ENCODE measurements at places on chromosomes 5 and 9. TPM values are rescaled to one million over a fixed set of nuclear protein-coding genes. Genes with fewer than 3 reads are reported as not detected.

AQP7 gene
- not detected for total RNA-seq

HRCT1 gene
- 0.97 TPM for total RNA-seq

CNOT6 gene
- 16.4 TPM for total RNA-seq

EDIL3 gene
- 108 TPM for total RNA-seq

LMX1B gene
- total RNA-seq: not detected

IRX1 gene
- total RNA-seq: not detected

AFAP1L1 gene
- total RNA-seq: 11.9 TPM

Data from fibroblast of villous mesenchyme (primary cell).